ENCODE measurements at places on chromosomes 2 and 18. TPM values are rescaled to one million over a fixed set of nuclear protein-coding genes. Genes with fewer than 3 reads are reported as not detected.

The MYOM1 gene
- total RNA-seq, result 6.8 TPM

DNA sequence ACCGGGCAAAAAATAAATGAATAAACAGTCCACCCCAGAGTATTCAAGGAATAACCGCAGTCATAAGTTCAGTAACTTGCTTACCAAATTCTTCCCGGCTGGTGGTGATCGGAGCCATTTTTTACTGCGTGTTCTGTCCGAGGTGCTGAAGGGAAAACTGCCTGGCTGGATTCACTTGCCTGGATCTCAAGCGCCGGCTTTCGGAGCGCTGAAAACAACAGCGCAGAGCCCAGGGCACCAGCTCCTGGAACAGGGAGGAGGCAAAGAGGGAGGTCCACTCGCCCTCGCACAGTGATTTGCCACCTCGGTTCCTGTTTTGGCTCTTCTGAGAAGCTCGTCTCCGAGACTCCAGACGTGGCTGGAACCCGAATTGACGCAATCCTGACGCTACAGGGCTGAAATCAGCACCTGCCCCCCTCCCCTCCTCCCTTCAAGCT is at the start of gene SYT4:
Gene SYT4, minus strand, starts transcription at position 327 of the 437 bp plus-strand sequence. Its CDS starts 209 bp downstream, at position 118.
- no peaks in the 10 kb centered on the region for H3K27me3 ChIP-seq
- H3K4me1 ChIP-seq, result no peaks in the 10 kb centered on the region

GRCh38 chr18:69490813-69491212 is 90.1 kb downstream of the DOK6 start:
- no peaks in the 10 kb centered on the region for H3K4me1 ChIP-seq
- H3K36me3 ChIP-seq, result no peaks in the 10 kb centered on the region

The SLC19A3 gene
- total RNA-seq, result 4.4 TPM

GRCh38 chr2:131475831-131476230 is at the start of gene TUBA3D:
TSS of gene TUBA3D (plus strand) at chr2:131476119. CDS start at chr2:131476200, 81 bp downstream.
- no peak within 1 kb of the TSS for H3K4me3 ChIP-seq
- no peak for DNase-seq
- no peaks in the 10 kb centered on the region for H3K36me3 ChIP-seq
- no peaks in the 10 kb centered on the region for H3K27me3 ChIP-seq
- no peak within 1 kb of the TSS for H3K27ac ChIP-seq

Data from kidney (tissue), 22 donors.